ENCODE measurements at places on chromosomes 2 and 18.

DNA sequence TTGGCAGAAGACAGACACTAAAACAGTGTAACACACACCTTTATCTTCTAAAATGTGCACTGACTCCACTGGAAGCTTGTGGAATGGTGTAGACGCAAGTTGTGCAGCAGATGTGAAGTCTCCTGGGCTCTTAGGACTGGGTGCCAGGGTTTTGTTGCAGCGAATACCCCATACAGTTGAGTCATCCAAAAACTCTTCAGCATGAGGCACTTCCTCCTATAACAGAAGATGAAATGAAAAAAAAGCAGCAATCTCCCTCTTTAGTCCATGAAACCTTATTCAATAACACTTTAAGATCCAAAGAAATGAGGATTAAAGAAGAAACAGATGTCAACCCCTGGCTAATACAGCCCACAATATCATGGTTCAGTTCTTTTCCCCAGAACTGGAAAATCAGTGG, 22.2 kb downstream of the BUB1 start:
- no peak for DNase-seq

DNA sequence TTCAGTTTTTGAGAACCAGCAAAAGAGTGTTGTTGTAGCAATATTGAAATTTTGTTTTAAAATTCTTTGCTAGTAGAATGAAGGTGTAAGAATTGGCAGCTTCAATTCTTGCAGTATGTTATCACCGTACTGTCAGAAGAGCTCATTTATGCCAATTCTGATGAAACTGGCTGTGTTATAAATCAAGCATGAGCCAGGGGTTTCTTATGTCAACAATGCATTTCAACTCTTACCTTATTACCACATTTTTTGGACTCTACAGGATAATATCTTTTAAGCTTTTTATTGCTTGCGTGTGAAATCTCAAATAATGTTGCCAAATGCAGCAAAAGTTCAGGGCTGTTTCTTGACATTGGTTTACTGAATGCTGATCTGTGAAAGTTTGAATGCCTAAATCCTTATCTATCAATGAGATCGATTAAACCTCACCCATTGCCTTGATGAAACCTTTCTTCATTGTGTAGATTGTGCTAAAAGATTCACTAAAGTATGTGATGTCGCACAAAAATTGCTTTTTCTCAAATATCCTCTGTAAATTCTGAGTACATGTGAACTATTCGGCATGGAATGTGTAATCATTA, 1389.3 kb upstream of the ZEB2 start:
- no peak for DNase-seq

- no peak for DNase-seq
These were observed 166.1 kb downstream of the CLIP4 start for GRCh38 chr2:29281086-29281915.

DNA sequence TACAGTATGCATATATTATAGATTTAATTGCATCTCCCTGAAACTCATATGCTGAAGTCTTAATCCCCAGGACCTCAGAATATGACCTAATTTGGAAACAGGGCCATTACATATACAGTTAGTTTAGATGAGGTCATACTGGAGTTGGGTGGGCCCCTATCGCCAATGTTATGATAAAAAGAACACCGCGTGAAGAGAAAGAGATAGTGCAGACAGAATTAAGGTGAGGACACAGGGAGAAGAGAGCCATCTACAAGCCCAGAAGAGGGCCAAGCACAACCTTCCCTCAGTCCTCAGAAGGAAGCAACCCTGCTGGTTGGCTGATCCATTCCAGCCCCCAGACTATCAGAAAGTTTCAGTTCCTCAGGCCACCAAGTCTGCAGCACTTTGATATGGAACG, 311.9 kb upstream of the RAB6C start:
- DNase-seq = no peak

DNA sequence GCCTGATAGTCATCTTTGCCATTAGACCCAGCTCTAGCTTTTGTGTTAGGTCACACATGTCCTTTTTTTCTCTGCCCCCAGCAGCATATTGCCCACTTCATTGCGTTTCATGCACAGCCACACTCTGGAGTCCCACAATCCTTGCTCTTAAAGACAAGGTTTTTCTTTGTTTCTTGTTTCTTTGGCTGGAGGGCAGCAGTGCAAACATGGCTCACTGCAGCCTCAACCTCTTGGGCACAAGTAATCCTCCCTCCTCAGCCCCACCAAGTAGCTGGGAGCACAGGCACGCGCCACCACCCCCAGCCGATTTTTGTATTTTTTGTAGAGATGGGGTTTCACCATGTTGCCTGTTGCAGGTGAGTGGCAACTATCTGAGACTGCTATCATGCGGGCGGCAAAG, 16.9 kb upstream of the PAPOLG start:
- no peak for DNase-seq

GRCh38 chr18:75076286-75076685, 132.7 kb downstream of the PTGR3 start:
- DNase-seq = no peak

GRCh38 chr2:27191070-27191829, 20.6 kb upstream of the ATRAID start:
- no peak for DNase-seq

DNA sequence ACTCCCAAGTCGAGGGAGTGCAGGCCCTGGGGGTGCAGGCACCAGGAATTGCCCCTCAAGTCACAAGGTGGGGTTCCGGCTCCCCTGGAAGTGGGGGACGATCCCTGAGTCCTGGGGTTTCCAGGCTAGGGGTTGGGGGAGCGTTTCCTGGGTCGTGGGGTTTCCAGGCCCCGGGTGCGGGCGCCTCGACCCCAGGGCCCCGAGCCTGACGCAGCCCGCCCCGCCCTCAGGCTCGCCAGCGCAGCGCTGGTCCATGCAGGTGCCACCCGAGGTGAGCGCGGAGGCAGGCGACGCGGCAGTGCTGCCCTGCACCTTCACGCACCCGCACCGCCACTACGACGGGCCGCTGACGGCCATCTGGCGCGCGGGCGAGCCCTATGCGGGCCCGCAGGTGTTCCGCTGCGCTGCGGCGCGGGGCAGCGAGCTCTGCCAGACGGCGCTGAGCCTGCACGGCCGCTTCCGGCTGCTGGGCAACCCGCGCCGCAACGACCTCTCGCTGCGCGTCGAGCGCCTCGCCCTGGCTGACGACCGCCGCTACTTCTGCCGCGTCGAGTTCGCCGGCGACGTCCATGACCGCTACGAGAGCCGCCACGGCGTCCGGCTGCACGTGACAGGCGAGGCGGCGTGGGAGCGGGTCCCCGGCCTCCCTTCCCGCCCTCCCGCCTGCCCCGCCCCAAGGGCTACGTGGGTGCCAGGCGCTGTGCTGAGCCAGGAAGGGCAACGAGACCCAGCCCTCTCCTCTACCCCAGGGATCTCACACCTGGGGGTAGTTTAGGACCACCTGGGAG, 12.0 kb downstream of the SIGLEC15 start:
- DNase-seq = no peak

DNA sequence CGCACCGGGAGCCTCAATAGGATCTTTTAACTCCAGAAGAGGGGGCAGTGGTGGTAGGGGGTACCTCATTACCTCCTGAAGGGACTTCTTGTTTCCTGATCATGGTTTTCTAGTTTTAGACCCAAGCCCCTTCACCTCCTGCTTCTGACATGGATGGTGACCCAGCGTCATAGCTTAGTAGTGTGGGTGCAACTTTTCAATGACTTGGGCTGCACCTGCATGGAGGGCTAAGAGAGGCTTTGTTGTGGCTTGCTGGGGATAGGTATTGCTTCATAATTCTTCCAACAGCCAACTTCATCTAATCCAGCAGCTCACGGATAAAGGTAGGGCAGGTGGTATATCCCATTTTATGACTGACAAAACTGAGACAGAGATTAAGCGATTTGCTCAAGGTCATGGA, 3.0 kb downstream of the SLC1A4 start:
- DNase-seq = no peak
